ENCODE measurements at places on chromosomes 11 and 22. TPM values are rescaled to one million over a fixed set of nuclear protein-coding genes. Genes with fewer than 3 reads are reported as not detected.

TMEM191B gene
- total RNA-seq, result not detected

C11orf86 gene
- not detected for total RNA-seq

CARD16 gene
- 75.6 TPM for total RNA-seq

VSIG2 gene
- total RNA-seq, result not detected

NCR3LG1 gene
- 1.1 TPM for total RNA-seq

NCF4 gene
- 70.4 TPM for total RNA-seq

BEST1 gene
- total RNA-seq, result not detected

MS4A12 gene
- total RNA-seq, result not detected

TEX54 gene
- total RNA-seq, result not detected

GRM5 gene
- total RNA-seq, result not detected

MICAL3 gene
- total RNA-seq, result 53.5 TPM

ARHGEF12 gene
- 27.2 TPM for total RNA-seq

SLC37A2 gene
- total RNA-seq, result 0.29 TPM

CELSR1 gene
- 0.47 TPM for total RNA-seq

CCDC88B gene
- total RNA-seq, result 188 TPM

KRTAP5-2 gene
- total RNA-seq, result not detected

SCGB1C1 gene
- total RNA-seq, result not detected

APOA5 gene
- total RNA-seq, result not detected

PAMR1 gene
- not detected for total RNA-seq

NRGN gene
- 2.4 TPM for total RNA-seq

CHRDL2 gene
- not detected for total RNA-seq

NCAM1 gene
- total RNA-seq, result 1.2 TPM

ZNRF3 gene
- total RNA-seq, result 0.64 TPM
